ENCODE measurements at places on chromosomes 4 and X. TPM values are rescaled to one million over a fixed set of nuclear protein-coding genes. Genes with fewer than 3 reads are reported as not detected.

BST1 gene
- total RNA-seq: 3.1 TPM

ASMT gene
- total RNA-seq: not detected

SH3TC1 gene
- total RNA-seq: 2.0 TPM

PAK3 gene
- total RNA-seq: 2.9 TPM

CYTL1 gene
- 0.12 TPM for total RNA-seq

SORBS2 gene
- 3.1 TPM for total RNA-seq

HSFX2 gene
- total RNA-seq: not detected

All from uterine smooth muscle cell (primary cell).